ENCODE measurements at places on chromosomes 1 and 21.
A peak's percentile ranks its signal among the peaks of the same experiment; 100 is the strongest.

DNA sequence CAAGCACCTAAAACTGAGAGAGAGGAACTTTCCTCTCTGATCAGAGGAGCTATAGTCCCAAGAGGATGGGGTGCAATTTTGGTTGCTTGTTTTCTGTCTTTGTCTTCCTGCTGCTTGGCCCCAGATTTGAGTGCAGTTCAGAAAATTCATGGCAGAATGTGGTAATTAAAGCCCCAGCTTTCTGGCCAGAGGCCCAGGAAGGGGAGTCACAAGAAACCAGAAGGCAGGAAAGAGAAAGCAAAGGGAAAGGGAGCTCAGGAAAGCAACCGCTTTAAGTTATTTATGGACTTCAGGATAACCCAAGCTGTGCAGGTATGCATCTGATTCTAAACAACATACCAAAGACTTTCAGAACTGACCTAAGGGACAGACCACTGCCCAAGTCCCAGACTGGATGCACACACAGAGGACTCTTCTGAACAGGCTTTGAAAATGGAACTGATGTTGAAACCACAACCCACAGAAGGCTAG lies 88.8 kb downstream of the ST3GAL3 start:
- DNase-seq = peak; percentile 39

GRCh38 chr1:99776120-99776519 lies 9.7 kb upstream of the FRRS1 start:
- no peak for DNase-seq

GRCh38 chr1:112872551-112872962 lies 83.4 kb downstream of the SLC16A1 start:
- no peak for DNase-seq

GRCh38 chr1:203299169-203299568 lies 6.2 kb upstream of the BTG2 start:
- DNase-seq = peak; percentile 16

DNA sequence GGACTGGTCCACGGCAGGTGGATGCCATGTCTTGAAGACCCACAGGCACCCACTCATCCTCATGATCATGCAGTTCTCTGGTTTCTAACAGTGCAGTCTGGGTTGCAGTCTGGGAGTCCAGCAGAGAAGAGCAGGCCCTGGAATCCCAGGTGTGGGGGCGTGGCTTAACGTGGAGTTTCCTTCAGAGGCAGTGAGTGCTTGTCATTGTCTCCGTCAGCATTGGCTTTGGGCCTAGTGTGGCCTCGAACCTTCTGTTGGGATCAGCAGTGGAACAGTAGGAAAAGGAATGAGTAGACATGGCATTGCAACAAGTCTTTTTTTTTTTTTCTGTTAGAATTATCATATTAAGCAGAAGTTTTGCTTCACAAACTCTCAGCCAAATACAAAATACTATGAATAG lies 12.8 kb downstream of the LGALS8 start:
- DNase-seq = peak; percentile 17

GRCh38 chr1:2104621-2105427 lies 54.6 kb downstream of the PRKCZ start:
- no peak for DNase-seq

DNA sequence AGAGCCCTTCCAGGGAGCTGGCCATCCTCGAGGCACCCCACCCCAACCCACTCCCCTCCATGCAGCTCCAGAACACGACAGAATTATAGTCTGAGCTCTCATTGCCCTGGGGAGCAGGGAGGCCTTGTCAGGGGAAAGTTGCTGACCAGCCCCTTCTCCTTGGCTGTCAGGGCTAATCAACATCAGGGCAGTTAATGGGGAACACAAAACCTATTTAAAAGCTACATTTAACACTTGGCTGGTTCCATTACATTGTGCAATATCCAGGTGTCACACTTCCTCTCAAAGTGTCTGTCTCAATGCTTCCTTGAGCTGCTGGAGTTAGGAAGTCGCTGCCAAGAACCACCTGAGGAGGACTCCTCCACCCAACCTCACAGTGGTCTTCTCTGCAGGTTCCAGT lies 111.8 kb upstream of the GRIK3 start:
- no peak for DNase-seq

- peak; percentile 36 for DNase-seq
These were observed 271.0 kb downstream of the TRABD2B start for GRCh38 chr1:47725992-47726855.

DNA sequence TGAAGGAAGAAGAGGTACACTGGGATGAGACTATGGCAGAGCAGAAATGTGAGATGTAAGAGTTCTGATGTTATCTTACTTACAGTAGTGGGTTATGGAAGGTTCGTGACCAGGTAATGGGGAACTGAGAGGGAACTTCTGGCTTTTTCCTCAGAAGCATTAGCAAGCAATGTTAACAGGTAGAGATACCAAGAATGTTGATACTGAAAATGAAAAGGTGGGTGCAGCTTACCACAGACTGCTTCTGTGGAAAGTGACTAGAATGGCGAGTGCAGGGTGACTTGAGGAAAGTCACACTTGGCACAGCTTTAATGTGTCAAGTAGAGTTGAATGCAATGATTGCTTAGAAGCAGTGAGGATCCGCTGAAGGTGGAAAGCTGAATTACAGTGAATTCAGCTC lies 70.8 kb downstream of the PLA2G4A start:
- DNase-seq = no peak

DNA sequence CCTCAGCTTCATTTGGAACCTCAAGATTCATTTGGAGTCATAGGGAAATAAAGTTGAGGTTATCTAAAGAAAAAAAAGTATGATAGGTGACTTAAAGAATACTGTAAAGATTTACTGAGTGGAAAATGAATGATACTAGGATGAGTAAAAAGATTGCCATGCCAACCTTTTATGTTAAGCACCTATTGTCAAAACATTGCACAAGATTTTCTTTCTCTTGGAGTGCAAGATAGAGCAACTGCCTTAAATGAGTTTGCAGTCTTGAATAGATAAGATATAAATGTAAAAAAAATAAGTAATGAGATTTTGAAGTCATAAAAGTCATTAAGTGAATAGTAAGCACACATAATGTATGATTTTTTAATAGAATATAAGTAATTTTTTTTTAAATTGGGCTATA lies 5.1 kb upstream of the ANGPTL1 start:
- no peak for DNase-seq

DNA sequence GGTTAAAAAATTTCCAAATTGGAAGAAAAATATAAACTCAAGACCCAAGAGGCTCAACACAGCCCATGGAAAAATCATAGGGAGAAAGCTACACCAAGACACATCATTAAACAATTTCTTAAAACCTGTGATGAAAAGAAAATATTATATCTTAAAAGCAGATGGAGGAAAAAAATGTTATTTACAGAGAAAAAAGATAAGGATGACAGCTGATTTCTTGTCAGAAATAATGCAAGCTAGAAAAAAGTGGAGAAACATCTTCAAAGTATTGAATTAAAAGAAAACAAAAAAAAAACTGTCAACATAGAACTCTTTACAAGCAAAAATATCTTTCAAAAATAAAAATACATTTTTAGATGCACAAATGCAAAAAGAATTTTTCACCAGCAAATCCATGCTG lies 930.5 kb downstream of the ADGRL2 start:
- DNase-seq = no peak

DNA sequence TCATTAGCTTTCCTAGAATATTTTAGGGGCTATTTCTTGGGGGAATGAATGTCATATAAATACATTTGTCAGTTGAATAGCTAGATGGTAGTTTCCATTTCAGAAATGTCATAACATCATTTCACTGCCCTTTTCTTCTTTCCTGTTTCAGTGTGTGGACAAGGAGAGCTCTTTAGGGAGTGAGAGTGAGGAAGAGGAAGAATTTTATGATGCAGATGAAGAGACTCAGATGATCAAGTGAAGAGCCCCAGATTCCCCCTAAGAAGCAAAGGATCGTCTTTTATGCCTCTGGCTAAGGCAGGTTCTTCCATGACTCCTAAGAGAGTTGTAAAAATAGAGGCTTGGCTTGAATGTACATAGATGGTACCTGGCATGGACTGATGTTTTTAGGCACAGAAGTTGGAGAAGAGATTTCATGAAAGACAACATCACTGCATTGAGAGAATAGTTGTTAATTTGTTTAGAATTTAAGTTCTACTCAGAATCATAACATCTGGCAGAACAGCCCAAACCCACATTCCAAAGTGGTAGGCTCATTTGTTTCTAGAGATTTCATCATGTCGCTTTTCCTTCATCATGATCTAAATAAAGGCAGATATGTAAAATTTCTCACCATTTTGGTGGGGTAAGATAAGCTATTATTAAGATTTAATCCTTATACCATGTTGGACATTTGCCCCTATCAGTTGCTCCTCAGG lies 44.2 kb upstream of the MAB21L3 start:
- no peak for DNase-seq

GRCh38 chr1:203379825-203380224 lies 28.9 kb upstream of the FMOD start:
- no peak for DNase-seq

- no peak for DNase-seq
These were observed 23.8 kb downstream of the CRYAA start for GRCh38 chr21:43192501-43193081.

GRCh38 chr1:59150577-59151386 lies 146.1 kb upstream of the FGGY start:
- DNase-seq = no peak

DNA sequence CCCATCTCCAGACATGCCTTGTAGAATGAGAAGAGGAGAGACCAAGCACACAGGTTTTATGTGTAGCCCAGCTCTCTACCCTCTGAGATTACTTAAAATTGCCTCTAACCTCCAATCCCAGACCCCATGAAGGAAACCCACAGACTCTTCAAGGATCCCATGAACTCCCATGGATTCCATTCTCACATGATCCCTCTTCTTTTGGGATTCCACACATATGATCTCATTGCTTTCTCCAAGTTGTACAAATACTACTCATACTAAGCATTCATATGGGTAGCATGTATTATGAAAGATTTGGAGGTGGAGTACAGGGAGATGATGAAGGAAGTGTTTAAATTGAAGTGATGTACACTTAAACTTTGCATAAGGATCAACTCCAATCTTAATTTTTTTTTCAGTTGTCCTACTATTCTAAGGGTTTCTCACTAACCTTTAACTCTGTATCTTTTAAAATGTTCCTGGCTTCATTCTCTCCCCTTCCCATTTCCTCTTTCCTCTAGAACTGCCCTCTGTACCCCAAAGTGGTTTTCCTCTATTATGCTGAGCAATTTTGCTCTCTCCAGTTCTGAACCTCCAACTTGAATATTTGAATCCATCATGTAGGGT lies 41.6 kb downstream of the MFSD2A start:
- no peak for DNase-seq

GRCh38 chr1:107748531-107748930 lies 216.4 kb downstream of the VAV3 start:
- no peak for DNase-seq

GRCh38 chr21:32114419-32115035 lies 164.3 kb downstream of the MIS18A start:
- no peak for DNase-seq

- DNase-seq = no peak
These were observed 60.4 kb downstream of the CNIH3 start for GRCh38 chr1:224676551-224676950.

DNA sequence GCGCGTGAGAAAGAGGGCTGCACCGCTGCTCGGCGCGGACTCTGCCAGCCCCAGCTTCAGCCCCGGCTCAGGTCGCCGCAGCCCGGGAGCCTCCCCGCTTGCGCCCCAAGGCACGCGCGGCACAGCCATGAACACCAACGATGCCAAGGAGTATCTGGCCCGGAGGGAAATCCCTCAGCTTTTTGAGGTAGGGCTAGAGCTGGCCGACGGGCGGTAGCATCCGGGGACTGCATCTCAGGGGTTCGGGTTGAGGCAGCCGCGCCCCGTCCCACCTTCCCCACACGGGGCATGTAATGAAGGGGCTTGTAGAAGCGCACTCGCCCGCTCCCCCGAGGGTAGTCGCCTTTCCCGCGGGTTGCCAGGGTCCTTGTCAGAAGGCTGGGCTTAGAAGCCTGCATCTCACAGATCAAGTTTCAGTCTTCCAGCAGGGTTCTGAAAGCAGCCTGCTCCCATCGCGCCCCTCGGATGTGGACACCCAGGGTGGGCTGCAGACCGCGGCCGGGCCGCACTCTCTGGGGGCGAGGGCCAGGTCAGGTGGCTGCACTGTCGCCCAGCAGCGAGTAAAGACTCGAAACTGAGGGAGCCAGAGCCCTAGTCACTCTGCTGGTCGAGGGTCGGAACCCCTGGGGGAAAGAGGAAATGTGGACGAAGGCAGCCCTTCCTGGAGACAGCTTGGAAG lies 507 bp downstream of the AK5 start:
- peak; percentile 15 for DNase-seq

GRCh38 chr1:55071477-55071876 lies 32.1 kb downstream of the PCSK9 start:
- peak; percentile 31 for DNase-seq

DNA sequence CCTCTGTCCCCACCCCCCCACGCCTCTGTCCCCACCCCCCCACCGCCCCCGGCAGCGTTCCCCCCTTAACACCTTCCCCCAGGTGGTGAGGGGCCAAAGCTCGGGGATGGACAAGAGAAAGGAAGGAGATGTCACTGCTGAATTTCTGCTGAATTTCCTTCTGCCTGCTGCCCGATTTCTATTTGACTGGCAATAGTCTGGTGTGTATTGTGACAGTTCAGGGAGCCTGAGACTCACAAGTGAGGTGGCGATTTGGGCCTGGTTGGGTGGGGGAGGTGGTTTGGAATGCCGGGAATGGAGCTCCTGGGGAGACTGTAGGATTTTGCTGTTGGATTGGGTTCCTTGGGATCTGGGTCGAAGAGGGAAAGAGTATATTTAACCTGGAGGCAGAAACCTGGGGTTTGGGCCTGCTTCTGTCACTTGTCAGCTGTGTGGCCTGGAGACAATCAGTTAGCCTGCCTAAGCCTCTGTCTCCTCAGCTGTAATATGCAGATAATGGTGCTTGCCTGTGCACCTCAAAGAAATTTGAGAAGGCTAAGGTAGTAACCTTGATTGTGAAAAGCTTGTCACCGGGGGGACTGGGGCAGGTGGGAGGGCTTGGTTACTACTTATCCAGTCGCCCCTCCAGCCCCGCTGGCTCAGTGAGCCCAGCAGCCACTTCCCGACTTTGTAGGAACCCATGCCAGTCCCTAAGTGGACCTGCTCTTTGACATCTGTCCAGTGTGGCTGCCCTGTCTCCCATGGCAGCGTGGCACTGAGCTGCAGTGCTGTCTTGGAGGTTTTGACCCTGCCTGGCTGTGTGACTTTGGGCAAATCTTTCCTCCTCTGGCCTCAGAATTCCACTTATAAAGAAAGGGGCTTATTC lies 7.7 kb upstream of the LMNA start:
- no peak for DNase-seq

GRCh38 chr1:200184196-200184595 lies 156.7 kb downstream of the NR5A2 start:
- DNase-seq = peak; percentile 78

DNA sequence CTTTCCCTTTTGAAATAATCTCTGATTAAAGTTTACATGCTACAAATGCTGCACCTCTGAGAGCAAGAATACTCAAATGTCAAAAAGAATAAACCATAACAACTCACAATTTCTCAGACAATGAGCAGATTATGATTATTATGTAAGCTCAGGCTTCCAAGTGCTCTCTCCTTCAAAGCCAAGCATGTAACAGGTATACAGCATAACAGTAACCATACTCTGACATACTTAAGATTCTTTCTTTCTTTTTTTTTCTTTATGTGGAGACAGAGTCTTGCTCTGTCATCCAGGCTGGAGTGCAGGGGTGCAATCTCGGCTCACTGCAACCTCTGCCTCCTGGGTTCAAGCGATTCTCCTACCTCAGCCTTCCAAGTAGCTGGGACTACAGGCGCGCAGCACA lies 155.4 kb downstream of the EIF4G3 start:
- no peak for DNase-seq

GRCh38 chr1:4118746-4119515 lies 218.9 kb upstream of the C1orf174 start:
- DNase-seq = no peak

Measured in COR-L47 (cell line).